ENCODE measurements at places on chromosomes 13 and 19. TPM values are rescaled to one million over a fixed set of nuclear protein-coding genes. Genes with fewer than 3 reads are reported as not detected.

LSR gene
- 1.5 TPM for total RNA-seq

CEACAM4 gene
- total RNA-seq: not detected

CFD gene
- total RNA-seq: not detected

CD37 gene
- total RNA-seq: 102 TPM

LILRB1 gene
- 17.2 TPM for total RNA-seq

GPC5 gene
- 1.0 TPM for total RNA-seq

ADAMTSL5 gene
- 1.8 TPM for total RNA-seq

ZNF700 gene
- 35.0 TPM for total RNA-seq

RTBDN gene
- not detected for total RNA-seq

MAU2 gene
- 83.7 TPM for total RNA-seq

FCGBP gene
- 3.4 TPM for total RNA-seq

KCNRG gene
- total RNA-seq: 0.67 TPM

CLN5 gene
- total RNA-seq: 8.3 TPM

SLC5A5 gene
- total RNA-seq: 0.89 TPM

CYP4F2 gene
- not detected for total RNA-seq

VSTM1 gene
- not detected for total RNA-seq

TLE2 gene
- total RNA-seq: 1.3 TPM

CACTIN gene
- 28.9 TPM for total RNA-seq

DNA sequence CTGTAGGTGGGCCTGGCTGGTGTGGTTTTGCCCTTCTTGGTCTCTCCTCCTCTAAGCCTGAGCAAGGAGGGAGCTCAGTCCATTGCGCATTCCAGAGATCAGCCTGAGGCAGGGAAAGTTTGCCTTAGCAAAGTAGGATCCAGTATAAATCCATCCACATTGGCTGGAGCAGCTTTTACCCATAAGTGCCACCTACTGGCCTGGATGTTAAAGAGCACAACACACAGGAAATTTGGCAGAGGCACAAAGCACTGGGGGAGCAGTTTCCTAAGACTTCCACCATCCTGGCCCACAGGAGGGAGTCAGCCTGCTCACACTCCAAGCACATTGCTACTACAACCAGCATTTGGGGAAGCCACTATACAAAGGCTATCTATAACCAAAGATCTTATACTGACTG, 1124.2 kb downstream of the SLITRK1 start:
- H3K36me3 ChIP-seq: peaks cover 4% of the 10 kb centered on the region
- no peaks in the 10 kb centered on the region for H3K27me3 ChIP-seq
- no peak overlapping the region for H3K27ac ChIP-seq
- no peak overlapping the region for H3K4me3 ChIP-seq
- no peaks in the 10 kb centered on the region for H3K4me1 ChIP-seq
- DNase-seq: no peak

DNA sequence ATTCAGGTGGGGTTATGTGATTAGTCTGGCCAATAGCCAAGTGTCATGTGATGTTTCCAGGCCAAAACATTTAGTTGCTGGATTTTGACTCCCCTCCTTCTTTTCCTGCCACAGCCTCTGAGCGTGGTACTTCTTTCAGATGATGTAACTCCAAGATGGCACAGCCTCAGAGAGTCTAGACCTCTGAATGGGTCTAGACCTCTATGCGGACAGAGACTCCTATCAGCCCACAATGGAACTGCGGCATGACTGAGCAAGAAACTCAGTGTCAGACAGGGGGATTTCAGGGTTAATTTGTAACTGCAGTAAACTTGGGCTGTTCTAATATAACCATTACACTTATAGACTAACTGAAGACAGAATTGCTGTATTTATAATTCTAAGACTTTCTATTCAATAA, 42.6 kb upstream of the ZDHHC20 start:
- H3K4me3 ChIP-seq: no peak overlapping the region
- H3K4me1 ChIP-seq: no peaks in the 10 kb centered on the region
- H3K27me3 ChIP-seq: no peaks in the 10 kb centered on the region
- DNase-seq: no peak
- H3K36me3 ChIP-seq: peaks cover 4% of the 10 kb centered on the region

- no peak overlapping the region for H3K27ac ChIP-seq
- no peaks in the 10 kb centered on the region for H3K36me3 ChIP-seq
- no peak for DNase-seq
- H3K4me3 ChIP-seq: peak overlapping the region; percentile 67
These were observed 107.4 kb upstream of the DOCK9 start for GRCh38 chr13:99085139-99085807.

DNA sequence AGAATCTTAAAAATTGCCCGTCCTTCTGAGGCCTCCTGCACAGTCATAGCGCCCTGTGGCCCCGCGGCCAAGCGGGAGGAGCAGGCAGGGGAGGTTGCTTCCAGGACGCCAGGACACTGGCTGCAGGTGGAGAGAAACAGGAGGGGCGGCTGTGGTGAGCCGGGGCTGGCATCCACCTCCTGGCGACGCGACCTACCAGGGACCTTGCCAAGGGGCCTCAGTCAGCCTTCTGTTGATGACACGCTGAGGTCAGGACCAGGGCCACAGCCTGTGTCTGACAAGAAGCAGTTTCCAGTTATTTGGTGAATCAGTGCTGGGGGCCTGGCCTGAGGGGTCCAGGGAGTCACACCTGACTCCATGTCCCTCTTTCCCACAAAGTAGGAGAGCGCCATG, 13.3 kb upstream of the MKNK2 start:
- H3K36me3 ChIP-seq: no peaks in the 10 kb centered on the region
- DNase-seq: no peak
- no peak overlapping the region for H3K4me3 ChIP-seq

GRCh38 chr19:17184371-17184841, 30.8 kb upstream of the USE1 start:
- H3K36me3 ChIP-seq: no peaks in the 10 kb centered on the region
- no peaks in the 10 kb centered on the region for H3K27me3 ChIP-seq
- DNase-seq: peak; percentile 76
- peak overlapping the region; percentile 100 for H3K27ac ChIP-seq
- H3K4me3 ChIP-seq: peak overlapping the region; percentile 97

GRCh38 chr19:28019371-28019770, 1193.6 kb downstream of the UQCRFS1 start:
- no peak overlapping the region for H3K27ac ChIP-seq
- no peaks in the 10 kb centered on the region for H3K4me1 ChIP-seq
- DNase-seq: no peak
- H3K4me3 ChIP-seq: no peak overlapping the region

DNA sequence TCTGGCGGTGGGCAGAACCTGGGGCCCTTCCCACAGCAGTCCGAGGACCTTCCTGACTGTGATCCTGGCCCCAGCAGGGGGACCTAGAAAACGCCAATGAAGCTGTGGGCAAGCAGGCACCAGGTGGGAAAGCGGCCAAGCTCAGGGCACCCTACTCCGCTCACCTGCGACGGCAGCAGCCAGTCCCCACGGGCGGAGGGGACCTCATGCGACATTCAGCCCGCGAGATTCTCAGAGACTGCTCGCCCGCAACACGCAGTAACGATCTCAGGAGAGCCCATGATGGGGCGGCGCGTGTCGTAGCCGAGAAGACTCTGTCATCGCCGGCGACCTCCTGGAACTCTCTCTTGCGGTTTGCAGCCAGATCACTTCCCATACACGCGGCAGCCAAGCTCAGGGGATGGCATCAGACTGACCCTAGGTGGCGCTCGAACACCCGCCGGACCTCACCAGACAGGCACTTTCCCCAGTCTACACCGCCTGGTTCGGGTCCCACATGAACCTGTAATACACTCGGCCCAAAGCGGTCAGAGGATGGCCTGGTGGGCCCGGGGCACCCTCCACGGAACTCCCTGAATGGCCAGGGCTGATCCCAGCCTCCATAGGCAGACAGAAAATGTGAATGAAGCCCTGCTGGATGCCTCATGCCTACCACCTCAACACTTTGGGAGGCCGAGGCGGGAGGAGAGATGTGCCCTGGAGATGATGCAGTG, 26.5 kb downstream of the MAN2B1 start:
- peaks cover 9% of the 10 kb centered on the region for H3K4me1 ChIP-seq

GRCh38 chr19:19506592-19506991, 8.8 kb downstream of the TSSK6 start:
- no peaks in the 10 kb centered on the region for H3K4me1 ChIP-seq
- no peak for DNase-seq

GRCh38 chr19:15286688-15287365, 45.5 kb downstream of the BRD4 start:
- no peak for DNase-seq
- peak overlapping the region; percentile 73 for H3K27ac ChIP-seq
- peak overlapping the region; percentile 15 for H3K4me3 ChIP-seq
- peaks cover 92% of the 10 kb centered on the region for H3K4me1 ChIP-seq
- H3K27me3 ChIP-seq: no peaks in the 10 kb centered on the region
- no peaks in the 10 kb centered on the region for H3K36me3 ChIP-seq

- no peak overlapping the region for H3K27ac ChIP-seq
- H3K36me3 ChIP-seq: no peaks in the 10 kb centered on the region
- H3K4me1 ChIP-seq: no peaks in the 10 kb centered on the region
- no peak overlapping the region for H3K4me3 ChIP-seq
- DNase-seq: no peak
These were observed 14.6 kb upstream of the SERPINE3 start for GRCh38 chr13:51324714-51325420.

GRCh38 chr19:17967257-17968051, 547 bp downstream of the KCNN1 start:
- H3K27me3 ChIP-seq: peaks cover 31% of the 10 kb centered on the region
- no peak overlapping the region for H3K4me3 ChIP-seq
- H3K36me3 ChIP-seq: no peaks in the 10 kb centered on the region
- no peak for DNase-seq

- peaks cover 23% of the 10 kb centered on the region for H3K27me3 ChIP-seq
- H3K4me1 ChIP-seq: no peaks in the 10 kb centered on the region
- no peak for DNase-seq
- H3K4me3 ChIP-seq: no peak overlapping the region
These were observed 197.9 kb upstream of the ZNF536 start for GRCh38 chr19:30174357-30174645.

GRCh38 chr13:85367887-85368286, 431.3 kb downstream of the SLITRK6 start:
- no peaks in the 10 kb centered on the region for H3K36me3 ChIP-seq
- DNase-seq: no peak
- no peaks in the 10 kb centered on the region for H3K4me1 ChIP-seq

GRCh38 chr13:56510836-56511235, 629.9 kb upstream of the PRR20A start:
- no peak overlapping the region for H3K27ac ChIP-seq
- no peaks in the 10 kb centered on the region for H3K4me1 ChIP-seq
- no peak for DNase-seq
- H3K4me3 ChIP-seq: no peak overlapping the region

DNA sequence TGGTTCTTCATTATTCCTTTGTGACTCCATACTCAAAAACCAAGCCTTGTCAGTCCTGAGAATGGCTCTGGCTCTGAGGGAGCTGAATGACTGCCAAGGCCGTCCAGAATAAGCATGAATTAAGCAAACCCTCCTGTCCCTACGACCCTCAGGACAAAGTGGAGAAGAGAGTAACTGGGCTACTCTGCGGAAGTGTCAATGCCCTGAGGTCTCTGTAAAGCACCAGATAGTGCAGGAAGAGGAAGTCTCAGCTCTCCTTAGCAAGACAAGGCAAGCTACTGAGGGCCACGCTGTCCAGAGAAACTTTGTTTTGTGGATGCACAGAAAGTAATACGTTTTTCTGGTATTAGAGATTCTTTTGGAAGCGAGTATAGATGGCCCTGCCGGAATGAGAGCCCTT, 94.1 kb downstream of the RNASEH2B start:
- DNase-seq: no peak
- H3K27ac ChIP-seq: no peak overlapping the region
- H3K4me3 ChIP-seq: no peak overlapping the region
- no peaks in the 10 kb centered on the region for H3K36me3 ChIP-seq

DNA sequence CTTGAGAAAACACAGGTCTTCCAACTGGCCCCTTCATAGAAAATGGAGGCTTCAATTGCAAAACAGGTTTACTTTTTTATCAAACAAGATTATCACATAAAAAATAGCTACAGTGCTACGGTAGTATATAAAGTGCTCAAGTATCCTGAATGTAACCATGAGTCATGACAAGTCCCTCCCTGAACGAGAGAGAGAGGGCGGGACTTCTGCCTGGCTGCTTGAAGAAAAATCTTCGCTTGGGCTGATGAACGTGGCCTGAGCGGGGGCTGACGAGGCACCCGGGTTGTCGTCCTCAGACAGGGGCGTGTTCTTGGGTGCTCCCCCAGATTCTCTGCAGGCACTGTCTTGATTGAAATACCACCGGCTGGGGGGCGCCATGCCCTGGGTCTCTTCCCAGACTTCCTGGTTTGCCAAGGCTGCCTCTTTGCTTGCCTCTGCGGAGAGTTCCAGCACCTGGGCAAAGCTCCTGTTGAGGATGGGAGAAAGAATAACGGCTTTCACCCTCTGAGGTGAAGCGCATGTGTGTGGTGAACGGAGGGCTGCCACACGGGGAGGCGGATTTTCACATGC, 23.2 kb upstream of the CPAMD8 start:
- no peak overlapping the region for H3K4me3 ChIP-seq
- no peaks in the 10 kb centered on the region for H3K4me1 ChIP-seq
- H3K27me3 ChIP-seq: no peaks in the 10 kb centered on the region
- no peak overlapping the region for H3K27ac ChIP-seq
- H3K36me3 ChIP-seq: peaks cover 6% of the 10 kb centered on the region
- DNase-seq: no peak

- H3K27ac ChIP-seq: no peak overlapping the region
- DNase-seq: no peak
- H3K4me3 ChIP-seq: no peak overlapping the region
- peaks cover 12% of the 10 kb centered on the region for H3K4me1 ChIP-seq
- H3K36me3 ChIP-seq: peaks cover 14% of the 10 kb centered on the region
These were observed 10.8 kb downstream of the CLN5 start for GRCh38 chr13:77002590-77003190.

GRCh38 chr19:13150931-13151604, 857 bp downstream of the IER2 start:
- H3K27ac ChIP-seq: peak overlapping the region; percentile 93
- H3K36me3 ChIP-seq: peaks cover 15% of the 10 kb centered on the region
- H3K4me1 ChIP-seq: peaks cover 49% of the 10 kb centered on the region
- H3K4me3 ChIP-seq: peak overlapping the region; percentile 94
- no peak for DNase-seq

GRCh38 chr19:44677019-44677811, 5.9 kb downstream of the CEACAM19 start:
- no peak overlapping the region for H3K27ac ChIP-seq
- no peak for DNase-seq
- no peaks in the 10 kb centered on the region for H3K36me3 ChIP-seq
- no peaks in the 10 kb centered on the region for H3K27me3 ChIP-seq
- H3K4me3 ChIP-seq: no peak overlapping the region
- H3K4me1 ChIP-seq: no peaks in the 10 kb centered on the region

- peaks cover 9% of the 10 kb centered on the region for H3K27me3 ChIP-seq
- no peak overlapping the region for H3K27ac ChIP-seq
- H3K36me3 ChIP-seq: no peaks in the 10 kb centered on the region
- no peaks in the 10 kb centered on the region for H3K4me1 ChIP-seq
These were observed 180.7 kb downstream of the STK24 start for GRCh38 chr13:98396071-98396710.

- DNase-seq: no peak
- H3K36me3 ChIP-seq: no peaks in the 10 kb centered on the region
- no peak overlapping the region for H3K27ac ChIP-seq
- H3K4me3 ChIP-seq: no peak overlapping the region
These were observed 121.2 kb downstream of the STARD13 start for GRCh38 chr13:33164331-33164730.

- H3K4me1 ChIP-seq: no peaks in the 10 kb centered on the region
- no peak for DNase-seq
- no peak overlapping the region for H3K27ac ChIP-seq
These were observed 153.4 kb downstream of the SOX1 start for GRCh38 chr13:112220296-112220875.
